ENCODE measurements at places on chromosomes 13 and 19. TPM values are rescaled to one million over a fixed set of nuclear protein-coding genes. Genes with fewer than 3 reads are reported as not detected.

HSH2D gene
- not detected for total RNA-seq

VSTM2B gene
- total RNA-seq = not detected

PRSS57 gene
- not detected for total RNA-seq

LAMP1 gene
- total RNA-seq = 85.1 TPM

ATP7B gene
- total RNA-seq = 1.3 TPM

CDX2 gene
- not detected for total RNA-seq

KIR2DL3 gene
- not detected for total RNA-seq

CDC34 gene
- total RNA-seq = 65.8 TPM

KATNAL1 gene
- total RNA-seq = 38.7 TPM

GAPDHS gene
- not detected for total RNA-seq

KLK3 gene
- not detected for total RNA-seq

ARHGAP35 gene
- total RNA-seq = 48.7 TPM

CLIP3 gene
- total RNA-seq = 7.4 TPM

CYP2A6 gene
- total RNA-seq = not detected

CGB7 gene
- 0.09 TPM for total RNA-seq

PDE4A gene
- 7.0 TPM for total RNA-seq

CADM4 gene
- total RNA-seq = 0.27 TPM

PTGIR gene
- 23.2 TPM for total RNA-seq

ADPRHL1 gene
- total RNA-seq = 2.8 TPM

PPM1N gene
- total RNA-seq = 0.99 TPM

TYROBP gene
- not detected for total RNA-seq

CLPTM1 gene
- total RNA-seq = 11.4 TPM

FXYD5 gene
- 59.8 TPM for total RNA-seq

LILRA5 gene
- total RNA-seq = not detected

NAT14 gene
- 8.3 TPM for total RNA-seq

STAP2 gene
- 7.5 TPM for total RNA-seq

MISP gene
- total RNA-seq = 0.09 TPM

ZNF534 gene
- total RNA-seq = not detected

CRX gene
- not detected for total RNA-seq

TJP3 gene
- total RNA-seq = not detected

VN1R2 gene
- not detected for total RNA-seq

CNMD gene
- not detected for total RNA-seq

A1BG gene
- not detected for total RNA-seq

ALKBH6 gene
- 15.5 TPM for total RNA-seq

SEMA6B gene
- 1.7 TPM for total RNA-seq

WDR62 gene
- total RNA-seq = 10.1 TPM

ZNF177 gene
- 1.1 TPM for total RNA-seq

MBD3L3 gene
- total RNA-seq = not detected

ICAM3 gene
- total RNA-seq = 8.5 TPM

RASIP1 gene
- 0.16 TPM for total RNA-seq

KCNC3 gene
- not detected for total RNA-seq

MCEMP1 gene
- not detected for total RNA-seq

ATP1A3 gene
- total RNA-seq = not detected

CYP2A7 gene
- total RNA-seq = not detected

SSC5D gene
- total RNA-seq = 10.7 TPM

IGFL1 gene
- not detected for total RNA-seq

USHBP1 gene
- total RNA-seq = not detected

ELSPBP1 gene
- not detected for total RNA-seq

ZNF738 gene
- 2.9 TPM for total RNA-seq

KIR3DL2 gene
- total RNA-seq = not detected

ZNF382 gene
- 4.6 TPM for total RNA-seq

KLK15 gene
- total RNA-seq = not detected

All from fibroblast of the aortic adventitia (primary cell).